ENCODE measurements at places on chromosomes 12 and 14.

GRCh38 chr14:68016255-68016914, 196.8 kb downstream of the RAD51B start:
- DNase-seq: no peak

DNA sequence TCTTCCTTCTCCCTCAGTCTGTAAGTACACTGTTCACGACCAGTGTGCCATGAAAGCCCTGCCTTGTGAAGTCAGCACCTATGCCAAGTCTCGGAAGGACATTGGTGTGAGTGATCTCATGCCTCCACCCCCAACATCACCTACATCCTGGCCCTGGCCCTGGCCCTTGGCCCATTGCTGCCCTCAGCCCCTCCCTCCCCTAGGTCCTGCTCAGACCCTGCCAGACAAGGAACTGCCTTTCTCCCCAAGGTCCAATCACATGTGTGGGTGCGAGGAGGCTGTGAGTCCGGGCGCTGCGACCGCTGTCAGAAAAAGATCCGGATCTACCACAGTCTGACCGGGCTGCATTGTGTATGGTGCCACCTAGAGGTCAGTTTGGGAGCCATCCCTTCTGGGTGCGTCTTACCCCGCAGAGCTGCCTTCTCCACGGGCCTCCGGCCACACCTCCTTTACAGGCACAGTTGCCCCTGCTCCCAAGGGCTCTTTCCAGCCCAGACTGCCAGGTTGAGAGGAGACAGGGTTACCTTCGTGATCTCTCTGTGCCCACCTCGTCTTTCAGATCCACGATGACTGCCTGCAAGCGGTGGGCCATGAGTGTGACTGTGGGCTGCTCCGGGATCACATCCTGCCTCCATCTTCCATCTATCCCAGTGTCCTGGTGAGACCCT, 9.2 kb downstream of the DGKA start:
- peak; percentile 83 for DNase-seq

DNA sequence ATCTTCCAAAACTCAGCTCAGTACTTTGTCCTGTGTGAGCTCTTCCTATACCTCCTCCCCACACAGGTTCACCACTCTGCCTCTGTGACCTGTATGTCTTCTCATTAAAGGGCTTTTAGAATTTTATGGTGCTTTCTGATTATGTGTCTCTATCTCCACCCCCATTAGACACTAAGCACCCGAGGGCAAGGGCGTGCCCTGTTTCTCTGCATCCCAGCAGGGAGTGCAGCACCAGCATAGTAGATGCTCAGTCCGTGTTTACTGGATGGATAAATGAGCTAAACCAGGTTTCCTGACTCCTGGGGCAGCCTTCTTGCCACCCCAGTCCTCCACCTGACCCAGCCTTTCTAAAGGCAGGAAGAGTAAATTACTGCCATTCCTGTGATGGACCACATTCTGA, 333.8 kb downstream of the CACNA1C start:
- no peak for DNase-seq

- no peak for DNase-seq
Measured at GRCh38 chr14:89811954-89812575, 142.5 kb downstream of the EFCAB11 start.

DNA sequence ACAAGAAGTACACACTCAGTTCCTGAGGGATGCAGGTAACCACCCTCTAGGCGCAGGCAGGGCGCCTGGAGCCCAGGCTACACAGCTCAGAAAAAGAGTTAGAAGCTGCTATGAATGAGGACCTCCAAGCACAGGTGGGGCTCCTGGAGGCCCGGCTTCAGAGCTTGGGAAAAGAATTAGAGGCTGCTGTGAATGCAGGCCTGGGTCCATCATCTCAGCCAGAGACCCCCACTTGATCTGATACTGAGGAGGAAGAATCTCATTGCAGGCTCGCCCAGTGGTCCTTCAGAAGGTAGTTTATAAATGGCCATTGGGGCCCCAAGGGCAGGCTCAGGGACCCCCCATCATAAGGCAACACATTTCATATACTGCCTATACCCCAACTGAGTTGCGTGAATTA, 556.4 kb downstream of the SLC6A15 start:
- peak; percentile 25 for DNase-seq
